ENCODE measurements at places on chromosomes 3 and 15.

DNA sequence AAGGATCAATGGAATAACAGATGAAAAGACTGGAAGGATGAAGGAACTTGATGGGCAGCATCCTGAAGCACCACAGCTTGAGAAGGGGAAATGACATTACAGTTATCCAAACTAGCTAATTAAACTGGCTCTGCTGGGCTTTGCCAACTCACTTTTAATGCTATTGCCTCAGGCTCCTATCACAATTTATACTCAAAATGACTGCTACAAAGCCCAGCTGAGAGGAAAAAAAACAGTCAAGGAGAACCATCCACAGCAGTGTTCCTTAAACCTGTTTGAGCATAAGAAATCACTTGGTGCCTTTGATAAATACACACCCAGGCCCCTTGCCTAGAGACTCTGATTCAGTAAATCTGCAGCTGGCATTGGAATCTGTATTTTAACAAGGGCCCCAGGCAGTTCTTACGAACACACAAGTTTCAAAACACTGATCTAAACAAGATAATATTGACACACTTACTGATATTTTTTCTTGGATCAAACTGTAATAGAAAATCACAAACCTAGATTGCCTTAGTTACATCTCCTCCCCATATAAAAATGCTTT, 85.8 kb downstream of the MB21D2 start:
- no peak for DNase-seq
- no peaks in the 10 kb centered on the region for H3K36me3 ChIP-seq
- H3K27me3 ChIP-seq: no peaks in the 10 kb centered on the region
- no peak overlapping the region for H3K27ac ChIP-seq
- no peaks in the 10 kb centered on the region for H3K4me1 ChIP-seq

GRCh38 chr3:127115691-127116351, 77.1 kb upstream of the PRR23E start:
- no peaks in the 10 kb centered on the region for H3K4me1 ChIP-seq
- no peak for DNase-seq
- no peak overlapping the region for H3K27ac ChIP-seq
- no peaks in the 10 kb centered on the region for H3K27me3 ChIP-seq

GRCh38 chr3:5726621-5727020, 539.1 kb downstream of the EDEM1 start:
- no peak overlapping the region for H3K4me3 ChIP-seq
- no peak for DNase-seq
- no peaks in the 10 kb centered on the region for H3K4me1 ChIP-seq
- H3K36me3 ChIP-seq: no peaks in the 10 kb centered on the region

GRCh38 chr15:68508485-68509189, 70.2 kb upstream of the CORO2B start:
- no peak for DNase-seq
- H3K4me1 ChIP-seq: no peaks in the 10 kb centered on the region
- H3K27ac ChIP-seq: no peak overlapping the region
- H3K27me3 ChIP-seq: no peaks in the 10 kb centered on the region
- H3K4me3 ChIP-seq: no peak overlapping the region

DNA sequence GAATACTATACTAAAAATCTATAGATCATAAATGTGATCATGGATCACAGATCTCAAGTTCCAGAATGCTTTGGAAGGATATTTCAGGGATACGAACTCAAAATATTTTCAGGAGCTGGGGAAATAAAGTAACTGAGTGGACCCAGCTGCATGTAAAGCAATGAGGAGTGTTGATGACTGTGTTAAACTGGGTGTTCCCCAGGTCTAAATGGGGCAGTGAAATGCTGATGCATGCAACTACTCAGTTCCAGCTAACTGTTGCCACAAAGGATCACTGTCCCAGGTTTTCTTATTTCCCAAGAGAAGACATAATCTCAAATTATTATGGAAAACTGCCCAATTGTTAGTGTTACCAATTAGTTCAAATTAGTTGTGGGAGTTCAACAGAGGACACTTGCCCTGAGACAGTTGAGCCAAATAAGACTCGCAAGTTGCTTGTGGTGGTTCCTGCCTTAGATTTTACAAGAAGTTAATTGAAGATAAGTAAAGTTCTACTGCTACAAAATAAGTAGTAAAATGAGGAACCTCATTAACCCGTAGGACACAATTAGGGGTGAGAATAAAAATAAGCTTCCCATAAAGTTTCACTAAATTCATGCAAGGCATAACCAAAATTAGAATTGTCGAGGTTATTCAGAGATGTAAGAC, 66.3 kb upstream of the IL12A start:
- no peak overlapping the region for H3K4me3 ChIP-seq
- DNase-seq: no peak
- H3K4me1 ChIP-seq: no peaks in the 10 kb centered on the region
- no peak overlapping the region for H3K27ac ChIP-seq

DNA sequence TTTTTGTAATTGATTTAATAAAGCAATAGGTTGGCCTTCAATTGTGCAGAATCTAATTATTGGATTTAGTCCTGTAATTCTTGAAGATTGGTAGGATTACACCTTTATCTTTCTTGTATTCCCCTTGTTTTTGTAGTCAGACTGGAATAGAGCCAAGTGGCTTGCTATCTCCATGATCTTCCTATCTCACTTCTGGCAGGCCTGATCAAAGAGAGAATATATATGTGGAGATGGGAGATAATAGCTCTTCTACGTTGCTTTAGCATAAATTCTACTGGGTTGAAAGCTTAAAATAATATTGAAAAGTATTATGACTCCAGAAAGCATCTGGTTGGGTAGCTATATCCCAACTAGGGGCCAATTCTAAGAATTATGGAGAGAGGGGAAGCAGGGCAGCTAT, 16.9 kb upstream of the IFT57 start:
- no peak overlapping the region for H3K4me3 ChIP-seq
- H3K4me1 ChIP-seq: no peaks in the 10 kb centered on the region
- no peak for DNase-seq
- H3K27ac ChIP-seq: no peak overlapping the region
- no peaks in the 10 kb centered on the region for H3K27me3 ChIP-seq

DNA sequence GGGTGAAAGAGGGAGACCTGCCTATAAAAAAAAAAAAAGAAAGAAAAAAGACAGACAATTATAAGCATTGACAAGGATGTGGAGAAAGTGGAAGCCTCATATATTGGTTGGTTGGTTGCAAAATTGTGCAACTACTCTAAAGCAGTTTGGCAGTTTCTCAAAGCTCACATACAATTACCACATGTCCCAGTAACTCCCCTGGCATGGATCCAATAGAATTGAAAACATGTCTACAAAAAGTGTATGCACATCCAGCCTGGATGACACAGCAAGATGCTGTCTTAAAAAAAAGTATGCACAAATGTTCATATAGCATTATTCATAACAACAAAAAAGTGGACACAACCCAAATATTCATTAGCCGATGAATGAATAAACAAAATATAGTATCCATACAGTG, 19.5 kb downstream of the SETMAR start:
- no peaks in the 10 kb centered on the region for H3K4me1 ChIP-seq
- no peaks in the 10 kb centered on the region for H3K36me3 ChIP-seq
- no peak overlapping the region for H3K4me3 ChIP-seq

- peak; percentile 91 for DNase-seq
- H3K4me1 ChIP-seq: peaks cover 7% of the 10 kb centered on the region
- peak within 1 kb of the TSS; percentile 83 for H3K27ac ChIP-seq
- H3K4me3 ChIP-seq: peak within 1 kb of the TSS; percentile 70
- H3K36me3 ChIP-seq: no peaks in the 10 kb centered on the region
Observed at GRCh38 chr3:113947372-113948014, at the start of gene ZDHHC23. TSS of gene ZDHHC23 (plus strand) at chr3:113948013. CDS start at chr3:113948803, 790 bp downstream.

DNA sequence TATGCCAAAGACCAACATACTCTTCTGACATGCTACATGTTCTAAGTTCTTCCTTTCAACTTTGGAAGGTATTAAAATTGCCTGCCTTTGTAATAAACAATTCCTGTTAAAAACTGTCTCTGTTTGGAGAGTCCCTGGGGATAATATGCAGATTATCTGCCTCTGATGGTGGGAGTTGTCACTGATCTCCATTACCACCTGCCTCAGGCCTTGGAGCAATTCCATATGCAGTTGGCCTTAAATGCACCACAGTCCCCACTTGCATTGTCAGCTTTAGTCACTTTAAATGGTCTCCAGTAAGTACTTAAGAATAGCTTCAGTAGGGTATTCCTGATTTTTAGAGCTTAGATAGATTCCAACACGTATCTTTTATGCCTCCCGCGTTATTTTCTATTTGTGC, 121.1 kb upstream of the GOLIM4 start:
- no peak for DNase-seq
- no peaks in the 10 kb centered on the region for H3K27me3 ChIP-seq
- H3K4me1 ChIP-seq: no peaks in the 10 kb centered on the region
- no peak overlapping the region for H3K27ac ChIP-seq

DNA sequence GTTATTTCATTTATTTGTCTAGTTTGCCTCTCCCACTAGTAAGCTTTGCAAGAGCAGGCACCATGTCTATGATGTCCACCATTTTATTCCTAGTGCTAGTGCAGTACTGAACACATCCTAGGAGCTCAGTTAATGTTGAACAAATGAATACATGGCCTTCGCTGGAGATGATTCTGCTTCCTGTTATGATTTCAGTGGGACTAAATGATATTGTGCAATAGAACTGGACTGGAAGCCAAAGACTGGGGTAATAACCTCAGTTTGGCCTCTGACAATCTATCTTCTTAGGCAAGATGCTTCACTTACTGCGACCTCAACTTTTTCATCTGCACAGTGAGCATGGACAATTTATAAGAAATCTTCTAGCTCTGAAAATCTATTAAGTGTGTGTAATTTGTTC, 191.3 kb downstream of the ADAMTSL3 start:
- DNase-seq: no peak
- H3K4me3 ChIP-seq: no peak overlapping the region
- H3K27ac ChIP-seq: no peak overlapping the region
- no peaks in the 10 kb centered on the region for H3K4me1 ChIP-seq
- no peaks in the 10 kb centered on the region for H3K27me3 ChIP-seq

DNA sequence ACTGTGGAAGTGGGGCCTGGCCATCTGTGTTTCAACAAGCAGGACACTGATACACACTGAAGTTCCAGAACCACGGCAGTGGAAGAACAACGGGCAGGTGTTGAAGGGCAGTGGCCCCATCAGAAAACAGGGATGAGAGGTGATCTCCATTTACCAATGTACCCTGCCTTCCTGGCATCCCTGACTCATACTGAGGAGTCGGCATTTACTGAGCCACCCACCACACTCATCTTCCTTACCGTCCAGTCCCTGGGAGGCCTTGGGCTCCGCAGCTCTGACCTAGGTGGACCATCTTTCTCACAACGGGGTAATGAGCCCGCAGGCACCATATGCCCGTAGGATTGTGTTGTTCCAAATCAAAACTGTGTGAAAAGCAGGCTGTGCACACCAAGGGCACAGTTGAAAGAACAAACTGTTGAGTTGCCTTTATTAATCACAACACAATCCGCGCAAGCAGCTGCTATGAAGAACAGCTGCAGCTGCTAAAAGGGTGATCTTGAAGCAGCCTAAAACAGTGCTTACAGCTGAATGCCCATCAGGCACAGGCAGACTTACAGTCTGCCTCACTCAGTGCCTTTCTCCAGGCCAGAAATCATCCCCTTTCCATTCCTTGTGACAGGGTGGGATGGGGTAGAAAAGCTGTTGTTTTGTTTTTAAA, 12.9 kb downstream of the MB21D2 start:
- H3K27me3 ChIP-seq: no peaks in the 10 kb centered on the region
- no peaks in the 10 kb centered on the region for H3K36me3 ChIP-seq
- no peaks in the 10 kb centered on the region for H3K4me1 ChIP-seq
- no peak overlapping the region for H3K4me3 ChIP-seq
- no peak overlapping the region for H3K27ac ChIP-seq

- no peak for DNase-seq
- H3K27ac ChIP-seq: no peak overlapping the region
- no peak overlapping the region for H3K4me3 ChIP-seq
- H3K36me3 ChIP-seq: no peaks in the 10 kb centered on the region
- H3K27me3 ChIP-seq: no peaks in the 10 kb centered on the region
- no peaks in the 10 kb centered on the region for H3K4me1 ChIP-seq
Observed at GRCh38 chr3:184788751-184789150, 23.2 kb upstream of the VPS8 start.

DNA sequence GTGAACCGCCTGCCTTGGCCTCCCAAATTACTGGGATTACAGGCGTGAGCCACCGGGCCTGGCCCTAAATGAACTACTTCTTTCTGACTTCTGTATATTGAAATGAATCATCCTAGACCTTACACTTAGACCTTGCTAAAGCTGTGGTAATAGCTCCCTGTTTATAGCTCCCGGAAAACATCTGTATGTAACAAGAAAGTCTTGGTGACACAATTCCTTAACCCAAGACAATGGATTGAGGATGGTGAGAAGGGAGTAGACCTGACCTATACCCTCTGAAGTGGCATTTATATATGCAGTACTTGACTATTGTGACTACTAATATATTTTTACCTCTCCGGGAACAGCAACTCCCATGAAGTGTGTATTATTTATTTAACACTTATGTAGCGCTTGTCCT, 48.0 kb upstream of the TBL1XR1 start:
- no peaks in the 10 kb centered on the region for H3K27me3 ChIP-seq
- no peaks in the 10 kb centered on the region for H3K4me1 ChIP-seq
- DNase-seq: no peak

GRCh38 chr3:104596551-104596950, 770.2 kb upstream of the ALCAM start:
- no peaks in the 10 kb centered on the region for H3K4me1 ChIP-seq
- no peak for DNase-seq
- H3K27ac ChIP-seq: no peak overlapping the region
- no peaks in the 10 kb centered on the region for H3K36me3 ChIP-seq
- no peaks in the 10 kb centered on the region for H3K27me3 ChIP-seq

DNA sequence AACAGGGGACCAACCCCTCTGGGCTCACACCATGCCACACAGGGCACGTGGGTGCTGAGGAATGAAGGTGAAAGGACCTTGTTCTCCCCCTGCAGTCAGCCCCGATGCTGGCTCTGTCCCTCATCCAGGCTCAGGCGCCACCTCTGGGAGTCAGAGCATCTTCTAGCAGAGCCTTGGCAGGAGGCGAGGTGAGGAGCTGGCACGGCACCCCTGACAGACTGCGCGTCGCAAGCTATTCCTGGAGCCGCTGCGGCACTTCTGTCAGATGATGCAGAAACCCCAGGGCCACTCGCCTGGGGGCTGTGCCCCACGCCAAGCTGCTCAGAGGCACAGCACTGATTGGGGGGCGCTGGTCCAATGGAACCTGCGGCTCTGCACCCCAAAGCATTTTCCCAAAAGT, 62.0 kb downstream of the MGLL start:
- no peaks in the 10 kb centered on the region for H3K36me3 ChIP-seq
- no peak for DNase-seq
- H3K4me3 ChIP-seq: no peak overlapping the region
- no peak overlapping the region for H3K27ac ChIP-seq
- H3K4me1 ChIP-seq: peaks cover 26% of the 10 kb centered on the region
